Anterior cingulate cortex (tissue), 58 donors: ENCODE measurements at places on chromosomes 5 and 9.
A peak's percentile ranks its signal among the peaks of the same experiment; 100 is the strongest.

DNA sequence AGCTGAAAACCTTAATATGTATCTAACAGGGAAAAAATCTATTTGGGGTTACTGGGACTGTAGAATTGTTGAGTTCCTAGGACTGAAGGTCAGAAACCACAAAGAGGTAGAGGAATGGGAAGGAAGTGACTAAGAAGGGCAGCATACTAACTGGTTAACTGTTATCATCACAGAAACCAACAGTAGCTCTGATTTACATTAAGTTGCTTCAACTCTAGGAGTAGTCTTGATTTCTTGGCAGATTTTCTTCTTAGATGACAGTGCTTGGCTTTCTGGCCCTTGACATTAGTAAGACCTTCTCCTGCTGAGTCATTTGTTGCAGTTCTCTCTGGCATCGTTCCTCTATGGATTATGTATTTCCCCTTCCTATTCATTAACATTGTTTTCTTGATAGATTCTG lies 116.1 kb upstream of the RASA1 start:
- DNase-seq: no peak

DNA sequence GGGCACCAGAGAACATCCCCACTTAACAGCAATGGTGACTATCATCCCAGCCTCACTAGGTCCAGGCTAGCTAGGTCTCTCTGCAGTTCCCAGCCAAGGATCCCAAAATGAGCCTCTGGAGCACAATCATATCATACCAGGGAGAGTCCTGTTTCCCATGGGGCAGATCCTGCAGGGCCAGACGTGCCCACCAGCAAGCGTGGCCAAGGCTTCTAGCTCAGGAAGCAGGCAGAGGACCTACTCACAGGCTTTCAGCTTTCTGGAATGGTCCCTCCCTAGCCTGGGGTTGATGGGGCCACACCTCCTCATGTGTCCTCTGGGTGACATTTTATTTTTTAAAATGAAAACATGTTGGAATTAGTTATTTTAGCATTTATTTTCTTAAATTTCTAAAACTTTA lies 45.7 kb upstream of the PITX1 start:
- DNase-seq: no peak

- DNase-seq: no peak
These were observed 29.8 kb upstream of the RXRA start for GRCh38 chr9:134296301-134297082.

- DNase-seq: peak; percentile 9
These were observed 100.7 kb downstream of the SUSD1 start for GRCh38 chr9:112074250-112075008.

DNA sequence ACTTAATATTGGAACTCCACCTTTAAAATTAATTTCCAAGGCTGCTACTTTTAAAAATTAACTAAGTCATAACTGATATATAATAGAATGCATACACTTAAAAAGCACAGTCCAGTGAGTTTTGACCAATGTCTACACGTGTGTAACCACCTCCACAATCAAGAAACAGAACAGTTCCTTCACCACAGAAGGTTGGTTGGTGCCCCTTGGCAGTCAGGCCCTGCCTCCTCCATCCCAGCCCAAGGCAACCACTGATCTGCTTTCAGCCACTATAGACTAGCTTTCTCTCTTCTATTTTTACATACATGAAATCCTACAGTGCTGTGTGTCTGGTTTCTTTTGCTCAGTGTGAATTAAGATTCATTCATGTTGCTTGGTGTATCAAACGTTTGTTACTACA lies 215.2 kb downstream of the CRB2 start:
- DNase-seq: no peak
